ENCODE measurements at places on chromosomes 13 and 19.

DNA sequence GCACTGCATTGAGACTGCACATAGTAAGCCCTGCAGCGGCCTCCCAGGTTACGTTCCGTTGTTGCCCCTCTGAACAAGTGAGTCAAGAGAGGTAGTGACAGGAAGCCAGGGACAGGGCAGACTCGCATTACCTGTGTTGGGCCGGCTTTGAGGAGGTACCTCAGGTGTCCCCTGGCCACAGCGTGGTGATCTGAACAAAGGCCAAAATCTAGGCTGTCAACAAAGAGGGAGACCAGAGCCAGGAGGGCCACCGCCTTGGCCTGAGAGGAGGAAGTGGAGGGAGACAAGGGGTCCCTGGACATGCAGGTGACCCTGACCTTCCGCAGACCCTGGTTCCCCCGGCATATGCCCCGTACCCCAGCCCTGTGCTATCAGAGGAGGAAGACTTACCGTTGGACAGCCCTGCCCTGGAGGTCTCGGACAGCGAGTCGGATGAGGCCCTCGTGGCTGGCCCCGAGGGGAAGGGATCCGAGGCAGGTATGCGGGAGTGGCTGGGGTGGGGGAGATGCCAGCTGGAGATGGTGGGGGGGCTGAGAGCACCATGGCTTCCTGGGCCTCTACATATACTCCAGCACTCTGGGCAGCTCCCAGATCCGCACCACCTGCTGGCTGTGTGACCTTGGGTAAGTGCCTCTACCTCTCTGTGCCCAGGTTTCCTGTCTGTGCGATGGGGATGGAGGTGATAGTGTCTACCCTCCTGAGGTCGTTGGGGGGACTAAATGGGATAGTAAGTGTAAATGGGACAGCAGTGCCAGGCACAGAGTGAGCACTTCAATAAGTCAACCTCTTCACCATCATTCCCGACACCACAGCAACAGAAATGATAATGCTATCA, 4.8 kb downstream of the SPIB start:
- no peak for DNase-seq

- DNase-seq, result no peak
Observed at GRCh38 chr19:18123819-18124218, 26.2 kb downstream of the MAST3 start.

DNA sequence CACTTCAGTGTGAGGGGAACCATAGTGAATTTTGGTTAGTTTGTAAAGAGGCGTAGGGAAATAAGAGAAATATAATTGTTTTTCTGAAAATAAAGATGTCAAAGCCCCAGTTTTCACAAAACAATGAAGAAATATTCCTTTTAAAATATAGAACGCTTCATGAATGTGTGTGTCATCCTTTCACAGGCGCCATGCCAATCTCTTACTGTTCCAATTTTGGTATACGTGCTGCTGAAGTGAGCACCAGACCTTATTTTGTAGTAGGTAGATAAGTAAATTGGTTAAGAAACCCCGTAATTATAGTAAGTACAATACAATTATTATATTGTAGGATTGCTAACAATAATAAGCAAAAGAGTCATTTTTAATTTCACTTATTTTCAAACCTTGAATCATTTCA, 43.3 kb downstream of the NAA16 start:
- DNase-seq, result no peak

GRCh38 chr19:14115756-14116155, 1.8 kb downstream of the PRKACA start:
- DNase-seq, result no peak

DNA sequence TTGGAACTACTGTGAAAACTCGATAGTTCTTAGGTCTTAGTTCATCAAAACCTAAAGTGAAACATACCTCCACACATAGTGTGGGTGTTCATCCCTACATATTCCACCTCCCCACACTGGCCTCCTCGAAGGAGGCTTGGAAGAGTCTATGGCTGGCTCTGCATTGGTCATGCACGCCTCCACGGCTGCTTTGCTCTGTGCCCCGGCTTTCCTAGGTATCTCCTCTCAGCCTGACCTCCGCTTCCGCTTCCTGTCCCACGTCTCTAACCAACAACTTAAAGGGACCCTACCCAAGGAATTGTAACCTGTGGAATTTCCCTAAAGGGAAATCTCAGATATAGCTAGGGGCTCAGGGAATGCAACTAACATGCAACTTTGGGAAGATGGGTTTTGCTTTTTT, 79.7 kb upstream of the MBNL2 start:
- DNase-seq, result no peak

- DNase-seq, result no peak
Observed at GRCh38 chr13:100347968-100348367, 240.6 kb downstream of the GGACT start.

DNA sequence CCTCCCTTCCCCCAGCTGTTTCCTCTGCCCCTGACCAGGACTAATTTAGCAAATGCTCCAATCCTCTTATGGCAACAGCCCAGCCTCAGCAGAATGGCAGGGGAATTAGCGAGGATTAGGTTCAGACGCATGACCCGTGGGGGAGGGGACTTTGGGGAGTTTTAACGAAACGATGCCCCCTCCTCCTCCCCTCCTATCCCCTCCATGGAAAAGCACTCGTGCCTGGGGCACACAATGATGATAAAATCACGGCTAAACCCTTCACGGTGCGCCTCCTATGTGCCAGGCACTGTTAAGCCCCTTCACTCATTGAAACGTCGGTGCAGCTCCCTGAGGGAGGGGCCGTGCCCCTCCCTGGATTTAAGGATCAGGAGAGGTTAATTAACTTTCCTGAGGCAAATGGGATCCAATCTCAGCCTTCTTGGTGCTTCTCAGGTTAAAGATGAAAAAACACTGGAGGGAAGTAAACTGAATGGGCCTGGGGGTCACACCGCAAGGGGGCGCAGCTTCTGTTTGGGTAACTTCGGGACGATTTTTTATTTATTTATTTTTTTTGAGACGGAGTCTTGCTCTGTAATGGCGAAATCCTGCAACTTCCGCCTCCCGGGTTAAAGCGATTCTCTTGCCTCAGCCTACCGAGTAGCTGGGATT, 10.1 kb upstream of the TPRX2 start:
- DNase-seq, result peak; percentile 20

DNA sequence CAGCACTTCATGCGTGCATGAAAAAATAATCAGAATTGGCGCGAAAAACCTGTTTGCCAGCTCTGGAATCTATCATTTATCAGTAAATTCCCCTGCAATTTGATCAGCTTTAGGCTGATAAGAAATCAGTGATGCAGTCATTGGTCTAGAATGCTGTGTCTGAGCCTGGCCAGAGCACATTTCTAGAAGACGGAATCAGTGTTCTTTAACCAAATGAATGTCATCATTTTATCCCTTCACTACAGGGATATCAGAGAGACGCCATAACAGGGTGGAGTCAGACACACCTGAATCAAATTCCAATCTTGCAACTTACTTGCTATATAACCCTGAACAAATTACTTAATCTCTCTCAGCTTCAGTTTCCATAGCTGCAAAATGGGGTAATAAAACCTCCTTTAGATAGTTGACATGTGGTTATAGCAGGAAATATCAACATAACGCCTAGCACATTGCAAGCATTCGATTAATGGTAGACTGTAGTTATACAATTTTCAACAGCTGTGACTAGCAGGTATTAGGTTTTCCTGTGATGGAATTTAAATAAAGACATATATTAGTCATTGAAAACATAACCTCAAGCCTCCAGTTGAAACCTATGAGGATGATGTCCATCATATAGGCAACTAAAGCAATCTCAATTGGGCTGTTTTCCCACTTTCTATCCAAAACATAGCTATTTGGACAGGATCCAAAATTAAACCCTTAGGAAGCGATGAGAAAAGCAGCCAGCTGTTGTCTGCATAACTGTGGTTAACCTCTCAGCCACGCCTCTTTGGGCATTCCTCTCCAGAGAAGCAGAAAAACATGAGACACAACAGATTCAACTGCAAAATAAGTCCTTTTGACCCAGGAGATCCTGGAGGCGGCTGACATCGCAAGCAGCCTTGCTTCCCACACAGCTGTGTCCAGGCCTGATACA, 51.6 kb upstream of the UBL3 start:
- no peak for DNase-seq

DNA sequence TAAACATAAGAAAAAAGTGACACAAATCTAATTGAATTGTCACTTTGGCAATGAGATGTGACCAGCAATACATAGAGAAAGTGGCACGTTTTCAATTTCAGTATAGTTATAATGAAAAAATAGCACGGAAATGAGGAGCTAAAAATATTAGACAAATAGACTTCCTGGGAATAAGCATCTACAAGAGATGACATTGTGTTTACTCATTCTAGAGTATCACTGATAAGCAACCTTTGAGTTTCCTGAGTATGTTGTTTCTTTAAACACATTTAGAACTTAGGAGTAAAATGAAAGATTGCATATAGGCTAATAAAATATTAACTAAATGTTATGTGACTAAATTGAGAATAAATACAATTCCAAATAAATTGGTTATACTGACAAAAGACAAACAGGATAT, 207.1 kb upstream of the SLITRK6 start:
- no peak for DNase-seq

DNA sequence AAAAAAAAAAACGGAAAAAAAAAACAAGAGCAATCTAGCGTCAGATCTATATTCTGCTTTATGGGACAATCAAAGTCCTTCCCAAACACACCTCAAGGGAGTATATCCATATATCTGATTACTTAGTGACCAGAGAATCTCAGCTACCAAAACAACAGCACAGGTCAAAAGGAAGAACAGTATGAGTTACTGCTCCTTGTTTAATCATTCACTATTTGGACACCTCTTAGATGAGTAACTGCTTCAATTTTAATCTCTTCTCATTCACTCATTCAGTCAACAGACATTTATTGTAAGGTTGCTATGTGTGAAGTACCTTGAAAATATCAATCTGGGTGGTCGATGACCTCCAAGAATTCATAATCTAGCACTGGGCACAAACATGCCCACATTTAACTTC, 193.2 kb downstream of the IRS2 start:
- no peak for DNase-seq

DNA sequence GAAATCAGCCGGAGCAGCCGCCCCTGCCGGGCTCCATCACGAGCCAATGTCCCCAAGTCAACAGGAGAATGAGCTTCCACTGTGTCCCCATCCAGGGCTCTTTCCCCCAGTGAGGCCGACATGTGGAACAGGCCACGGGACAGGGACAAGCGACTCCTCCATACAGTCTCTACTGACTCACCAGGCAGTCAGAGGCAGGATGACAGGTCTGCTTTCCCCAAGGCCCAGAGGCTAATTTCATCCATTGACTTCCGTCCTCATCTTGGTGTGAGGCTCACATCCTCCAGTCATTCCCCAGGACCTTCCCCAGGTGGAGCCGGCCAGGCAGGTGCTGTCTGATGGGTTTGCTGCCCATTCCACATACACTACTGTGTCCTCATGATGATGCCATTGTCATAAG, 3.5 kb downstream of the CEACAM6 start:
- DNase-seq, result no peak

DNA sequence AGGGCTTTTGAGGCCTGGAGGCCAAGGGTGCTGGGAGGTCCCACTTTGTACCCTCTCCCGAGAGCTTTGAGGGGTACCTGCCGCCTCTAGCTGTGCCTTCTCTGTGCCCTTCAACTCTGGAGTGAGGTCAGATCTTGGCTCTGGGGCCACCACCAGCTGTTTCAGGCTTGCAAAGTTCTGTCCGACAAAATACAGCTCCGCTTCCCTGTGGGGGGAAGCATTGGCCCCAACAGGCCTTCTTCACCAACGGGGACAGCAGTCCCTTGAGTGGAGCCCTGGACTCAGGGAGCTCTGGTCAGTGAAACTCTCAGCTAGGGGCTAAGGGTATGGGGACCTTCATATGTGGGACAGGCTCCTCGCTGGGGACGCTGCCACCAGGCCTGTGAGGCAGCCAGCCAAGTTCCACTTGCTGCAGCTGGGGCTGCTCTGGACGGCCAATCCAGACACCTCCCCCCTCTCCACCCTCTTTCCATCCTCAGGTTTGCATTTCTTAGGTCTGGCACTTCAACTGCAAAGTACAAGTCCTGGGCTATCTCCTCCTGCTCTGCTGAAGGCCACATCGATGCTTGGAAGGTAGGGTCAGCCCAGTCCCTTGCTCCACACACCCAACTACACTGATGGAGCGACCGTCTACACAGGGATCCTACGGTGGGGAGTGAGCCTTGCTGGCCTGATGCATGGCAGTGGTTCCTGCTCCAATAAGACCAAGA, 46.8 kb downstream of the C13orf46 start:
- no peak for DNase-seq

- DNase-seq, result no peak
Observed at GRCh38 chr13:77390391-77390790, 63.5 kb upstream of the MYCBP2 start.

GRCh38 chr13:92512852-92513251, 713.8 kb upstream of the GPC6 start:
- DNase-seq, result no peak

- no peak for DNase-seq
Observed at GRCh38 chr19:8640402-8641004, 10.1 kb downstream of the NFILZ start.

DNA sequence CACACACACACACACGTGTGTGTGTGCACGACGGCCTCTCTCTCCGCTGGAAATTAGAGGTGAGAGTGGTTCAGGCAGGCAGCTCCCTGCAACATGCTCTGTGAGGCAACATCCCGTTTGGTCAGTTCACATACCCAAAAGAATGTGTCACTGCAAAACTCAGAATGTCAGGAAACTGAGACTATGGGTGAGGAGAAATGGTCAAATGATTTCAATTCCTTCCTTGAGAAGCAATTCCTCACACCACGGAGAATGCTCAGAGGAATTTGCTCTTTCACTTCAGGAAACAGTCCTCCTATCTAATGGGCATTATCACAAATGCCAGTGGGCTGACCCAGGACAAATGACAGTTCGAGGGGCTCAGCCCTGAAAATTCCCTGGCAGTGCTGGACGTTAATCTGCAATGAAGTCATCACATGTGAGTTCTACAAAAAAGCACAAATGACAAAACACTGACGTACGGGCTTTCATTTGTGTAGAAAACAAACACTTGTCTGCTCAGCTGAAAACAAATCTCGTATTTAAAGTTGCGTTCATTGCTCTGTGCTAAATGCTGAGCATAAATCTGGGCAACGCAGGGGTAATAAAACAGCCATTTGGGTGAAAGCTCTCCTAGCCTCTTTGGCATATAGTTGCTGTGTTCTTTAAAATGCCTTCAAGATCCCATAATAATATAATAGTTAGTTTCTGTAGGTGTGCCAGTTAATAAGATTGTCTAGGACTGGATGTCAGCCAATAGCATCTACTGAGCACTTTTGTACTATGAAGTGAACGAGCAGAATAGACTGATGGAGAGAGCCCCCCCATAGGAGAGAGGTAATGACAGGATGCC, 18.6 kb upstream of the LATS2 start:
- no peak for DNase-seq

GRCh38 chr19:43842007-43842406, 14.9 kb downstream of the ZNF283 start:
- no peak for DNase-seq

DNA sequence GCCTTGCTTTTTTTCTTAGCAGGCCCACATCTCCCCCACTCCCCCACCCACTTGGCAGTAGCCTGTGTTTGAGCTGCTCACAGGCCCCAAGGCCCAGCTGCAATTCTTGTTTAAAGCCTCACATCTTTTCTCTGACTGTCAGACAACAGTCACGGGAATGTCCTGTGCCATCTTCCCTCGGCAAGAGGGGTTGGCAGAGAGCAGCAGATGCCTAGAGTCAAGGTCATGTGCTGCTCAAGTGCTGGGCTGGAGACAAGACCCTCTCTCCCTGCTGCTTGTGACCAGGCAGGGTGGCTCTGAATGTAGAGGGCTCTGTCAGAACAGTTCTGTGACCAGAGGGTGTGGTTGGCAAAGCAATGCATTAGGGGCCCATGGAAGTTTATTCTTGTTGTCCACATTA, 47.4 kb downstream of the BBC3 start:
- no peak for DNase-seq

GRCh38 chr13:112911285-112911701, 57.7 kb upstream of the MCF2L start:
- DNase-seq, result no peak

- DNase-seq, result no peak
Observed at GRCh38 chr13:30751183-30751933, 16.0 kb downstream of the ALOX5AP start.

Data from stimulated activated CD4-positive, alpha-beta T cell treated with anti-CD3 and anti-CD28 coated beads, Interleukin-15, amount 100 ng/mL, for 1 hour (primary cell).